ENCODE measurements at places on chromosomes 3 and 15.

DNA sequence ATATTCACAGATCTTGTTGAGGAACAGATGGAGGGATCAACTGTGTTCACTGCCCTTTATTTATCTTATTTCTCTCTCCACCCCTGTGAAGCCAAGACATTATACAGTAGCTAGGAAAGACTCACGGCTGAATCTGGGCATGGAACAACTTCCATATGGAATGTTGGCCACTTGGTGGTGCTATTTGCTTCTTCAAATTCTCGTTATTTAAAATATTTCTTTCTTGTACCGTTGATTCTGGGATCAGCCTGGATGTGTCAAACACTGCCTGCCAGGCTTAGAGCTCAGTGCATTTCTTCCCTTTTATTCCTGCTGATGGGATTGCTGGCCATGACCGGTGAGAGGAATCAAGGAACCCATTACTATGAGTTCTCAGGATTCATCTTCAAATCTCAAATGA is 17.5 kb upstream of the GASK1A start:
- DNase-seq: peak; percentile 63

DNA sequence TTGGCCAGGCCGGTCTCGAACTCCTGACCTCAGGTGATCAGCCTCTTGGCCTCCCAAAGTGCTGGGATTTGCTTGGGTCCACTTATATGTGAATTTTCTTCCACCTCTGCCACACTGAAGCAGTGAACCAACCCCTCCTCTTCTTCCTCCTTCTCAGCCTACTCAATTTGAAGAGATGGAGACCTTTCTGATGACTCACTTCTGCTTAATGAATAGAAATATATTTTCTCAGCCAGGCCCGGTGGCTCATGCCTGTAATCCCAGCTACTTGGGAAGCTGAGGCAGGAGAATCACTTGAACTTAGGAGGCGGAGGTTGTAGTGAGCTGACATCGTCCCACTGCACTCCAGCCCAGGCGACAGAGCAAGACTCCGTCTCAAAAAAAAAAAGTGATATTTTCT is 46.8 kb upstream of the GATM start:
- no peak for DNase-seq

- DNase-seq: no peak
Observed at GRCh38 chr3:50139718-50140423, 15.3 kb upstream of the SEMA3F start.

GRCh38 chr3:114634635-114635034 is 340.8 kb downstream of the TIGIT start:
- DNase-seq: no peak

- DNase-seq: no peak
Observed at GRCh38 chr3:64651741-64652241, 36.0 kb downstream of the ADAMTS9 start.

DNA sequence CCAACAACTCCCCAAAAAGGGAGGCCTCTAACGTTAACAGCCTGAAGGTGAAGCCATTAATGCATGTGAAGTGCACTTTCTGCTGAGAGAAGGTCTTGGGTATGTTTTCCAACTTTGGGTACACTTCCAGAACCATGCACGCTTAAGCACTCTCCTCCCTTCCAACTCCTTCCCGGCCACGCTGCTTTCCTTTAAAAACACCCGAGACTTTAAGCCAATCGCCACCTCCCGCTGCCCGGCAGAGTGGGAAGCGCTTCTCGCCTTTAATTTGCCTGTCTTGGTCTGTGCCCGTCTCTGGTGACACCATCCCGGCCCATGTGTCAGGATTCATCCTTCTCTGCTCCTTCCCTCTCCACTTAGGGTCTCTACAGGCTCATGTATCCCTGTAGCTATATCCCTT is 35.3 kb downstream of the ITGB5 start:
- no peak for DNase-seq

DNA sequence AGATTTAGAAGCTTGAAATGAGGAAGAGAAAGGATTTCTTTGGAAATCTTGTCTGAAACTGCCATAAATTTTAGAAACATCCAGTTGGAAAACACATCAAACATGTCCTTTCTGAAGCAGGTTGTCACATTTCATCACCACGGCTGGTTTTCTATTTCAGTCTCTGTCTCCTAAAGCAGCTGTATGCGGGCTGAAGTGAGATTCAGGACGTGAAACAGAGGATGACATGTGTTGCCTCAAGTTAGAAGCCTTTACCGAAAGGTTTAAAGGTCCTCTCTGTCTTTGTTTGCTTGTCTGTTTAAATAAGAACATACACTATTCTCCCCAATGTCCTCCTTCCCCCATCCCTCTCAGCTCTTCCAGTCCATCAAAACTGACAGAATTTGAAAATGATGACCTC is 141.9 kb downstream of the SQOR start:
- no peak for DNase-seq

DNA sequence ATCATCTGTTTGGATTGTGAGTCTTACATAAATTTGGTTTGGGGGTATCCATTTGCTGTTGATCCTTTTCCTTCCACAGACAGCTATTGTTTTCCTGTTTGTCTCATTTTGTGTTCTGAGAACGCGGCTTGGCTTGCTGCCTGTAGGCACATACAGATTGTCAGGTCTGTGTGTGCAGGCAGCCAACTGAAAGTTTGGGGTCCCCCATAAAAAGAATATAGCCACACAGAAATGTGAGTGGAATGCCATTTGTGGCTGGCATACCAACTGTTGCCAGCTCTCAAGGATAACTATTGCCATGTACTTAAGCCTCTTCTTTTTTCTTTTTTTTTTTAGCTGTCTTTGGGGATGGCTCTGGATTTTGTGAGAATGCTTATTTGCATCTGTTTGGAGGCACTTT is 1308.0 kb downstream of the ROBO1 start:
- DNase-seq: no peak

All from iPS-NIHi11 (cell line).